Stimulated activated naive CD8-positive, alpha-beta T cell treated with anti-CD3 and anti-CD28 coated beads, Interleukin-15, Interleukin-2, amounts not matched to agents 100 U/mL and 50 U/mL, for 24 hours (primary cell): ENCODE measurements at places on chromosomes 6 and 20.

DNA sequence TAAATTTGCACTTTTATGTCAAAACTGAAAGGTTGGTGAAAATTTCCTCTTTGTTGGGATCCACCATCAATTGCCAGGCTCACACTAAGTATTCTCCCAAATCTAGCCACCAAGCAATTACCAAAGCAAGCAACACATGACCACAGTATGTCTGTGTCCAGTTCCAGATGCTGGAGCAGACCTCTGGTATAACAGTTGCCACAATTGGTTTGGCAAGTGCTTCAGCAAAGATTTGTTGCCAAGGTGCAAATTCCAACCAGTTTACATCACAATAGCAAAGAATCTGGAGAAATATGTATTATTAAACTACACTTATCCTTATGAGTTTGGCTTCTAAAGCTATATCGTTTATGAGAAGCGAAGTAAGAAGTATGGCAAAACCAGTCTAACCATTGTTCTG is 6.4 kb downstream of the GTF2H5 start:
- DNase-seq: no peak

DNA sequence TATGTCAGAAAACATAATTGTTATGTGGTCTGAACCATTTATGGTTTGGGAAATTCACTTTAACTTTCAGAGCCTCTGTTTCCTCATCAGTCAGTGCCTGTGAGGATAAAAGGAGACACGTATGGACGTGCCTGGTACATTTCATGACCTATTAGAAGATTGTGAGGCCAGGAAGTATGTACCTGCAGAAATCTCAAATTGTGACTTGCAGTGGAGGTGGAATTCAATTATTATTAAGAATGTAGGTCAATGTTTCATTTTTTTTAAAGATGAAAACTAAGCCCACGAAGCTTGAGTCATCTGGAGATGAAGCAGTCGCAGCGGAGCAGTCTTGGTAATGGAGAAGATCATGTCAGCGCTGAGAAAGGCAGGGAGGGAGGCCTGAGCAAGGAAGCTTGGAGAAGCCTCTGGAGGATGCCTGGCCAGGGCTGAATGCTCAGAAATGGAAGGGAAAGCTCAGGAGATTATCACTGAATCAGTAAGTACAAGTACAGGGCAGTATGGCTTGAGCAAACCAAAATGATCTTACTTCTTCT is 3.9 kb upstream of the DSE start:
- no peak for DNase-seq

DNA sequence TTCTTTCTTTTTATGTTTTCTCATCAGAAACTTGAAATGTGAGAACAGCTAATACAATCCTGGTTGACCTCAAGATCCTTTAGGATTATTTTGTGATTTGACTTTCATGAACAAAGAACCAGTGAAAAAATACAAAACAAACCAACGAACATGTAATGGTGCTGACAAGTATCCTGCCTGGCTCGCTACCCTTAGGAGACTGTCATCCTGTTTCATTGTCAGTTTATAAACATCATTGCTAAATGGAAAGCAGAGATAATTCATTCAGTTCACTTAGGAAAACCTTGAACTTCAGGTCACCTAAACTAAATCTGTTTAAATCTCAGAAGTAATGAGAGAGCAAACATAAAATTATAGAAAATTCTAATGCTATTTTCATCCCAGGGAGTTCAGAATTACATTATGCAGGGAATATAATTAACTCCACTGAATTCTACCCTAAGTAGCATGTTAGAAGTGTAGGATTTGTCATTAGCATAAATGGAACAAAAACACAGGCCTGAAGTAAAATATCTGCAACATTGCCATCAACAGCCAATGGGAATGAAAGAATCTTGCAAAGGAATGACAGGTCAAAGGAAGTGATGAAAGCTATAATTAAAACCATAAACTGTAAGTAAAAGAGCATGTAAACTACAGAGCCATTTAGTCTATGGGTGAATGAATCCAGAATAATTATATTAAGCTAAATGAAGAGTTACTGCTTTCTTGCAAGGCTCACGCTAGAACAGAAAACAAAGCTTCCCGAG is 401.2 kb upstream of the MANEA start:
- DNase-seq: no peak

GRCh38 chr6:87586371-87587077 is 3.3 kb downstream of the RARS2 start:
- no peak for DNase-seq

GRCh38 chr6:73180763-73181619 is 44.3 kb downstream of the KHDC1L start:
- DNase-seq: no peak

DNA sequence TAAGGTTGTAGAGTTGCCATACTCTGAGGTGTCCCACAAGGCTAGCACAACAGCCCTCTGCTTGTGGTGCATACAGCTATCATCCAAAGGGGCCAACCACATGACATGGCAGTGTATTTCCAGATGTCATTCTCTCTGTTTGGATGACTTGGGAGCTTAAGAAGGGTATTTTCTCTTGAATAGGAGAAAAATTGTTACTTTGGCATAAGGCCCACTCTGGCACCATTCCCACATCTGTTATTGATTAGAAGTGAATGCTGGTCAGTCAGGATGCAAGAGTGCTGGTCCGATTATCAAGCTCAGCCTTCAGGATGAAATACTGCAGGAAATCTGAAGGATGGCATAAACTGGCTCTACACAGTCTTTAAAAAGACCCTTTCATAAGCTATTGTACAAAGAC is 83.6 kb upstream of the C20orf144 start:
- no peak for DNase-seq

GRCh38 chr6:118971682-118972081 is 36.7 kb upstream of the MCM9 start:
- DNase-seq: no peak

DNA sequence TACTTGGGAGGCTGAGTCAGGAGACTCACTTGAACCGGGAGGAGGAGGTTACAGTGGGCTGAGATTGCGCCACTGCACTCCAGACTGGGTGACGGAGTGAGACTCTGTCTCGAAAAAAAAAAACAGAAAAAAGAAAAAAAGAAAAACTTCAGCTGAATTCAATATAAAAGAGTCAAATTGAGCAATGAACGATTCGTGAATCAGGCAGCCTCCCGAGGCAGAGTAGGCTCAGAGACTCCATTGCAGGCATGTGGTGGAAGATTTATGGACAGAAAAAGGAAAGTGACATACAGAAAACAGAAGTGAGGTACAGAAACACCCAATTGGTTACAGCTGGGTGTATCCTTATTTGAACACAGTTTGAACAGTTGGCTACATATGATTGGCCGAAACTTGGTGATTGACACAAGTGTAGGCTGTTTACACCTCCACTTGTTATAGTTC is 56.3 kb downstream of the HLA-DPB1 start:
- no peak for DNase-seq

DNA sequence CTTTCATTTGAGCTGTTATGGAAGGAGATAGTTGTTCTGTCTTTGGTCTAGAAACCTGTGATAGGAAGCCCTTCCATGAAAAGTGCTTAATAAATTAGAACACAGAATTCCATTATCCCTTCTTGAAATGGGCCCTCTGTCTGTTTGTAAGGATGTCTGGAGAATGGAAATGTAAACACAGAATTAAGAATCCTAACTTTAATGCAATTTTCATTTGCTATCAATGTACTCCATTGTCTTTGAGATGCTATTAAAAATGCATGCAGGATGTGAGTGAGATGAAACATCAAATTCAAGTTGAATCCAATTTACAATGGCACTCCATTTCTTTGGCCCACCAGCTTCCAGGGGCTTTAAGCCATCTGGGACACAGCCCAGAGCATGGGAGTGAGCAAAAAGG is 13.9 kb upstream of the AARS2 start:
- no peak for DNase-seq

- DNase-seq: no peak
Measured at GRCh38 chr20:11716239-11716944, 201.3 kb upstream of the BTBD3 start.

- DNase-seq: no peak
Measured at GRCh38 chr20:43695571-43695970, 28.7 kb downstream of the MYBL2 start.

DNA sequence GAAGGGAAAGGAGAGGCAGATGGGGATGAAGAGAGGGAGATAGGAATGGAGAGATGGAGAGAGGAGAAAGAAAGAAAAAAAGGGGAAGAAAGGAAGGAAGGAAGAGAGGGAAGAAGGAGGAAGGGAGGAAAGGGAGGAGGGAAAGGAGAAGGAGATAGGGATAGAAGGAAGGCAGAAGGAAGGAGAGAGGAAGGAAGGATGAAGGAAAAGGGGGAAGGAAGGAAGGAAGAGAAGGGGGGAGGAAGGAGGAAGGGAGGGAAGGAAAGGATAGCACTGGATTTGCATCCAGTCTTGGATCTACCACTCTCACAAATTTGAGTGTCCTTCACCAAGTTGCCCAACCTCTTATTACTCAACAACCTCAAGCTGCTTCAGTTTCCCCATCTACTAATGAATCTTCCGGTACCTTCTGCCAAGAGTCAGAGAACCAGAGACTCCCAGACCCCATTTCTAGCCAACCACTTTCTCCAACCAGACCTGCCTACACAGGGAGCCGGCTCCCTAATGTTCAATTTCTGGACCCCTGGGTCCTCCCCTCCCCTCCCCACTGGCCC is 79.7 kb upstream of the FOXP4 start:
- no peak for DNase-seq
